Thoracic aorta (tissue), 2 donors: ENCODE measurements at places on chromosomes 16 and 17. TPM values are rescaled to one million over a fixed set of nuclear protein-coding genes. Genes with fewer than 3 reads are reported as not detected.
A peak's percentile ranks its signal among the peaks of the same experiment; 100 is the strongest.

DNA sequence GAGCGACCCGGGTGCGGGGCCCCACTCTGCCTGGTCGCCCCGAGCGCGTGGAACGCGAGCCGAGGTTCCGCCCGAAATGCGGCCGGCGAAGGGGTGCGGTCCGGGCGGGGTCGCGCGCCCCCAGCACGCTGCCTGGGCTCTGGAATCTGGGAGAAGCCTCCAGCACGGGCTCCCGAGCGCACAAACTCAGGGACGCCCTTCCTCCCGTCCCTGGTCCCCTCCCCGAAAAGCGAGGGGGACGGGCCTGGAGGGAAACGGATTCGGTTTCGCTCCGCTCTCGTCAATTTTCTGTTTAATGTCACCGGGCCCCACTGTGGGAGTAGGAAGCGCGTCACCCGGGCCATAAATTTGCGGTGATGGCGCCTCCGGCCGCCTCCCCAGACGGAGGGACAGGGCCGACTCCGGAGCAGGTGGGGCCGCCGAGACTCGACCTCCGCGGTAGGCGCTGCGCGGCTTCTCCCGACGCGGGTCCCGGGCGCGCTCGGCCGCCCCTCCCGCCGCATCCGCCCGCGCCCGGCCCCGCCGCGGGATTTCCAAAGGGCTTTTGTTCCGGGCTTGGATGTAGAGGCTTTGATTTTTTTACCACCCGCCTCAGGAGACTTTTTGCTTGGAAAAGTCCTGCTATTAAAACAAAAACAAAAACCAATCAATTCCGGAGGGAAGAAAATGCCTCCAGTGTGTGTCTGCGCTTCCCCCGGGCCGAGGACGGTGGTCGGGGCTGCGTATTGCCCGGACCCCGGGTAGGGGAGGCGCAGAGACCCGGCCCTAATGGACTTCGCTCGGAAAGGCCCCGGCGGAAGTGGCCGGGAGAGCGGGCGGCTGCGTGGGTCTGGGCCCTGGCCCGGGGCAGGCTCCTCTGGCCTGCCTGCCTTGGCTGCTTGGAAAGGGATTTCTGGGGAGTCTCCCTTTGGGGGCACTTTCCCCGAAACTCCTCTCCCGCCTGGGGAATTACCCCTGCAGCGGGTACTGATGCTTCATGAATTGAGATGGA, 7.9 kb upstream of the BAHCC1 start:
- H3K4me3 ChIP-seq, result peak overlapping the region; percentile 88
- H3K27ac ChIP-seq, result peak overlapping the region; percentile 79
- H3K27me3 ChIP-seq, result no peaks in the 10 kb centered on the region
- no peaks in the 10 kb centered on the region for H3K36me3 ChIP-seq
- peaks cover 47% of the 10 kb centered on the region for H3K4me1 ChIP-seq
- no peak for DNase-seq

The MYO15A gene
- 2.3 TPM for total RNA-seq

The CCL8 gene
- total RNA-seq, result 2.5 TPM

DNA sequence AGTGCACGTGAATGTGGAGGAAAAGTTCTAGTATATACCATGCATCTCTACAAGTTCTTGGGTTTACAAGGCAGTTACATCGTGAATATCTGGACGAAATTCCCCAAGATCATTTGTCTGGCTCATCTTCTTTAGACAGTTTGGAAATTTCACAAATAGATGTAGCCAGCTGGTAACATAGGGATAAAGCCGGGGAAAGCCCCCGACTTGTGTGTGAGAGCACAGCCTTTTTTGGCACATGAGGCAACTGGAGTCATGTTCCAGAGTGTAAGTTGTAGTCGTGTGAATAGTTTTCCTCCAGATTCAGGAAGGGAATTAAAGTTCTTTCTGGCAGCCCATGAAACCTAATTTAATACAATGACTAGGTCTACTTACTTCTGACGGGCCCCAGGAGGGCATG, 62.3 kb downstream of the MARCHF10 start:
- H3K36me3 ChIP-seq, result no peaks in the 10 kb centered on the region
- no peaks in the 10 kb centered on the region for H3K27me3 ChIP-seq

DNA sequence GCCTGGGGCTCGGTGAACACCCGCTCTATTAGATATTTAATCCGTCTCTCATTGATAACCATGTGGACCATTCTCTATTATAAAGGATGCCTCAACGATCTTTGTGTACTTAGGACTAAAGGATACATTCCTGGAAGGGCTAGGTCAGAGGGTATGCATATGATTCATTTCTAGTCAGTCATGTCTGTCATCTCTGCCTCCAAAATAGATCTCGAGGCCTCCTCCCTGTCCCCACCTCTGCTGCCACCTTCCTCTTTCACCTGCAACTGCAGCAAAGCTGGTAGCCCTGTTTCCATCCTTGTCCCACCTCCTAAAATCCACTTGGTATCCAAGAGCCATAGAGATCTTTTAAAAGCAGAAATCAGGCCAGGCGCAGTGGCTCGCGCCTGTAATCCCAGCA, 121.5 kb downstream of the KATNIP start:
- no peaks in the 10 kb centered on the region for H3K27me3 ChIP-seq
- DNase-seq, result no peak
- no peak overlapping the region for H3K4me3 ChIP-seq
- no peaks in the 10 kb centered on the region for H3K4me1 ChIP-seq
- H3K27ac ChIP-seq, result no peak overlapping the region
- H3K36me3 ChIP-seq, result no peaks in the 10 kb centered on the region

DNA sequence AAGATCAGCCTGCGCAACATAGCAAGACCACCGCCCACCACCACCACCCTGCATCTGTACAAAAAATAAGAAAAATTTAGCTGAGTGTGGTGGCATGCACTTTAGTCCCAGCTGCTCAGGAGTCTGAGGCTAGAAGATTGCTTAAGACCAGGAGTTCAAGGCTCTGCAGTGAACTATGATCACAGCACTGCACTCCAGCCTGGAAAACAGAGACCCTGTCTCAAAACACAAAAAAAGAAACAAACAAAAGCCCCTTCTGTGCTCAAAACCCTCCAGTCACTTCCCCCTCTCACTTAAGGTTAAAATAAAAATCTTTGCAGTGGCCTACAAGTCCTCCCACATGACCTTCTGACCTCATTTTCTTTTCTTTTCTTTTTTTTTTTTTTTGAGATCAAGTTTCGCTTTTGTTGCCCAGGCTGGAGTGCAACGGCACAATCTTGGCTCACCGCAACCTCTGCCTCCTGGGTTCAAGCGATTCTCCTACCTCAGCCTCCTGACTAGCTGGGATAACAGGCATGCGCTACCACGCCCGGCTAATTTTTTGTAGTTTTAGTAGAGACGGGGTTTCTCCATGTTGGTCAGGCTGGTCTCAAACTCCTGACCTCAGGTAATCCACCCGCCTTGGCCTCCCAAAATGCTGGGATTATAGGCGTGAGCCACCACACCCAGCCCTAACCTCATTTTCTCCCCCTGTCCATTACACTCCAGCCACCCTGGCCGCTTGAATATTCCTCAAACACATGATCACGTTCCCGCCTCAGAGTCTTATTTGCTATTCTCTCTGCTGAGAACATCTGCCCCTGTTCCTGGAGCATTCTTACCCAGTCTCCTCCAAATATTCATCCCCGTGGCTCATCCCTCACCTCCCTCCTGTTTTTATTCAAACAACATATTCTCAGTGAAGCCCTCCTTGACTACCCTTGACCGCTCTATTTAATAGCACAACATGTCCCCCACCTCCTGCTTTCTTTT, 126.6 kb upstream of the MED13 start:
- H3K27me3 ChIP-seq, result no peaks in the 10 kb centered on the region
- H3K4me1 ChIP-seq, result no peaks in the 10 kb centered on the region
- DNase-seq, result no peak
- no peak overlapping the region for H3K27ac ChIP-seq

- H3K27me3 ChIP-seq, result no peaks in the 10 kb centered on the region
- DNase-seq, result no peak
- H3K4me3 ChIP-seq, result no peak overlapping the region
- no peaks in the 10 kb centered on the region for H3K4me1 ChIP-seq
- no peaks in the 10 kb centered on the region for H3K36me3 ChIP-seq
- H3K27ac ChIP-seq, result no peak overlapping the region
Observed at GRCh38 chr16:78415013-78415412, 315.6 kb downstream of the WWOX start.

The PRDM7 gene
- total RNA-seq, result not detected

GRCh38 chr16:75320435-75320834, 69.0 kb upstream of the BCAR1 start:
- H3K4me1 ChIP-seq, result peaks cover 17% of the 10 kb centered on the region
- H3K36me3 ChIP-seq, result no peaks in the 10 kb centered on the region
- H3K27ac ChIP-seq, result peak overlapping the region; percentile 56
